ENCODE measurements at places on chromosomes 1 and 21. TPM values are rescaled to one million over a fixed set of nuclear protein-coding genes. Genes with fewer than 3 reads are reported as not detected.
A peak's percentile ranks its signal among the peaks of the same experiment; 100 is the strongest.

GRCh38 chr1:209406595-209406994, 176.9 kb upstream of the CAMK1G start:
- DNase-seq: no peak

- DNase-seq: no peak
Observed at GRCh38 chr21:32189688-32190483, 89.0 kb downstream of the MIS18A start.

- DNase-seq: no peak
Observed at GRCh38 chr1:72516826-72517225, 234.5 kb upstream of the NEGR1 start.

GRCh38 chr1:32334864-32335534, 1.0 kb downstream of the MARCKSL1 start:
- DNase-seq: peak; percentile 73

DNA sequence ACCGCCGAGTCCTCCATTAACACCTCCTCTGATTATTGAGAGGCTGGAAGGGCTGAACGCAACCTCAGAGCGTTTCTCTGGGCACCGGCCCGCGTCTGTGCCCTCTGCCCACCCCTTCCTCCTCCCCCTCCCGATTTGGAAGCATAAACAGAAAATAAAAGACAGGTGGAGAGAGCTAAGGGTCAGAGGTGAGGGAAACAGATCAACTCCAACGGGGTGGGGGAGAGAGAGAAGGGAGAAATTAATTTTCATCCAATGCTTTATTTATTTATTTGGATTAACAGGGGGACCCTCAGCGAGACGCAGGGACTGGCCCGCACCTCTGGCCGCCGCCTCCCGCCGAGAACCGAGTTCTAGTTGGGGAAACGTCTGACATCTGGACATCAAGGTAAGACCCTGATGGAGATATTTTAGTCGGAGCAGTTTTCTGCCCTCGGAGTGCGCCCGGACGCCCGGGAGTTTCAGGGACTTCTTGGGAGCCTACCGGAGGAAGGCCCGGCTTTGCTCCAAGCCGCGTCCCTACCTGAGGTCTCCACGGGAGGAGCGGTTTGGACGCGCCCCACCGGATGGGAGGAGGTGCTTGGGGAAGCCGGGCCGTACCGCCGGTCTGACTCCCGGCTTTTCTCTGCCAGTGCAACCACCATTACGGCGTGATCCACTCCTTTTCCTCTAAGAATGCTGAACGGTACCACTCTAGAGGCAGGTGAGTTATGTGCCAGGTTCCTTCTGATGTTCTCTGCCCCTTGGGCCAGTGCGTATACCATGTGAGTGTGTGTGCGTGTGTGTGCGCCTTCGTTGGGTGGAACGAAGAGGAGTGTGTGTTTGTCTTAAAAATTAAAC, 5.1 kb upstream of the LHX9 start:
- DNase-seq: no peak

- no peak for DNase-seq
Observed at GRCh38 chr1:220927442-220927841, 48.2 kb downstream of the HLX start.

GRCh38 chr1:197213193-197213592, 54.9 kb upstream of the CRB1 start:
- no peak for DNase-seq

DNA sequence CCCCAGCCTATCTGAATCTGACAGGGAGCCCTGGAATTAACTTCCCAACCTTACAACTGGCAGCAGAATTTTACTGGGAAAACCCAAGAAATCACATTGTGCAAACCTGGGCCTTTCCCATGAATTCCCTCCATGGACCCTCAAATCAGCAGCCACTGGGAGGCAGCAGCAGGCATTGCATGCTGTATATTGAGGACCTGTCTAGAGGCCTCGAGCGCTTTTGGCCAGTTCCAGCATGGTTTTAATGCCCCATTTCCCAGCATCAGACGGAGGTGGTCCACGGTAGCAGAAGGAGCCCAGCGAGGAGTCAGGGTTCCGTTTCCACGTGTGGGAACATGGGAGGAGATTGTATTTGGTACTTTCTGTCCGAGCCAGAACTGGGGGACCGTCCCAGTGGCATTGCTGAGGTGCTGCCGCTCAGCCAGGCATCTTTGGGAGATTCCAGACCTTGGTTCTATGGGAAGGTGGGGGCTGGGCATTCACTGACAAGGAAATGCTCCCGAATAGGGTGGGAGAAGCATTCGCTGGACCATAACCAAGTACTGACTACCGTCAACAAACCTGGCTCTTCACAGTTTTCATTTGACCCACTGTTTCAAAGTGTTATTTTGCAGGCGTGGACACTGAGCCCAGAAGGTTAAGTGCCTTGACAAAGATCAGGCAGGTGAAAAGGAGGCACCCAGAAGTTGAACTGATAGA, 15.9 kb downstream of the BMP8A start:
- DNase-seq: no peak

- DNase-seq: peak; percentile 36
Observed at GRCh38 chr21:44437696-44438431, 17.4 kb upstream of the LRRC3 start.

GRCh38 chr21:44434936-44435635, 20.2 kb upstream of the LRRC3 start:
- peak; percentile 34 for DNase-seq

- no peak for DNase-seq
Observed at GRCh38 chr21:33117101-33117888, 47.4 kb downstream of the OLIG1 start.

DNA sequence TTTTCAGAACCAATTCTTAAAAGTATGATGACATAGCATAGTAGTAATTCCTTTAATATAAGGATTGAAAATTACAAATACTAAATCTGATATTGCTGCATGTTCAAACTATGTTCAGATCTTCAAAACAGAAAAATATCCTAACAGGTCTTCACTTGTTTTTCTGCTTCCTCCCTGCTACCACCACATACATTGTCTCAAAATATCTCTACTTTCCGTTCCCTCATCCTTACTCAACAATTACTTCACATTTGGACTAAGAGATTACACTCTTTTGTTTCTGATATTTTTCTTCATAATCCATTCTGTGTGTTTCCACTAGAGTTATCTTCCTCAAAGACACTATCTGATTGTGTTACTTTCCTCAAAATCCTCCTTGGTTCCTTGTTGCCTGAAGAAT, 125.1 kb downstream of the NEK7 start:
- DNase-seq: no peak

DNA sequence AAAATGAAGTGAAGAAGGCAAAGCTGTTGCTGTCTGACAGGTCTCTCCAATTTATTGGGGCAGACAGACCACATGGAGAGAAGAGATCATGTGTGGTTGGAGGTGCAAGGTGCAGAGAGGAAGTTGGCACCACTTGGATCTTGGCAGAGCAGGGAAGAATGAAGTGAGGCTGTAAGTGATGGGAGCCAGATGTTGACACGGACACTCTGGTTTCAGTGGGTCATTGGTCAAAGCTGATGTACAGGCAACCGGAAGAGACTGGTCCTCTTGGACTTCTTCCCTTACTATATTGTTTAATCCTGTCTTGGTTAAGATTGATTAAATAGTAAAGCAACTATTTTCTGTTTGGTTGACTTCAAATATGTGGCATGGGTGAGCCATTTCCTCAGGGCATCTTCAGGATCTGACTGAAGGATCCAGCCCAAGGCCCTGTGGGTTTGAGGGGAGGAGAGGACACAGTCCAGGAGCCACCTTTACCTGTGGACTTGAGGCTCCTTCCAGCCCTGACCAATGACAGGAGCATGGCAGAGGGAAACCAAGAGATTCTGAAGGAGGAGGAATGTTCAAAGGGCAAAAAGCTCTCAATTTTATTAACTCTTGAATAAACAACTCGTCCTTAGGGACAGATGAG, 49.4 kb downstream of the NENF start:
- no peak for DNase-seq

GRCh38 chr1:30731806-30732276, 8.5 kb upstream of the MATN1 start:
- DNase-seq: no peak

GRCh38 chr1:21891621-21892479, 45.3 kb downstream of the HSPG2 start:
- peak; percentile 39 for DNase-seq

DNA sequence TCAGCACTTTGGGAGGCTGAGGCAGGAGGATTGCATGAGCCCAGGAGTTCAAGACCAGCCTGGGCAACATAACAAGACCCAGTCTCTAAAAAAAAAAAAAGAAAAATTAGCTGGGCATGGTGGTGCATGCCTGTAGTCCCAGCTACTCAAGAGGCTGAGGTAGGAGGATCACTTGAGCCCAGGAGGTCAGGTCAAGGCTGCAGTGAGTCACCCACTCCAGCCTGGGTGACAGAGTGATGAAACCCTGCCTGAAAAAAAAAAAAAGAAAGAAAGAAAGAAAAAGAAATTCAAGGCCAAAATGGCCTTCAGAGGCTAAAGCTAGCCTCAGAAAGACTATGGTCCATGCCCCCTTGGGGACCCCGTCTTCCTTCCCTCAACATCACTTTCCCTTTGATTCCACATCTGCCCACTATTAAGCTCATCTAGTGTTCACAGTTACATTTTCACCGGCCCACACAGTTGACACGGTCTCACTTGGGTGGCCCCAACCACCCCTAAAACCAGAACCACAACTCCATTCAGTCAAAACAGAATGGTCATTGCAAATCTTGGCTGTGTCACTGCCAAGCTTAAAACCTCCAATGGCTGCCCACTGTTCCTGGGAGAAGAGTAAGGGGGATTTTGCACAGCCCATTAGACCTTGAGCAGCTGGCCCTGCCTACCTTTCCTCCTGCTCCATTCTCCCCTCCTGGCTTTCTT, 2.1 kb upstream of the CAPN8 start:
- DNase-seq: no peak

DNA sequence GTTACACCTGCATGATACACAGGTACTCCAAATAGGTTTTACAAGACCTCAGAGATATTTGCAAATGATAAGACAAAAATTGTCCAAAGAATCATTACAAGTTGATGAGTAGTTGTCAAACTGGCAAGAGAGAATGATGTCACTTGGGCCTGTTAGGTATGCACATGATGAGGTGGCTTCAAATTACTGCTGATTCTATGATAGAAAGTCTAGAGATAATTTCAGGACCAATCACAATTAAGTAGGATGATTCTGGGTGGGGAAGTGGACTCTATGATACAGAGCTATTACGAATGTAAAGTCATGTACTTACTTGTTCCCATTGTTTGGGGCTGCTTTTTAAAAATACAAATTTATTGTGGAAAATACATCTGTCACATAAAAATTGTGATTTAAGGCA, 5.2 kb upstream of the SPRR1B start:
- no peak for DNase-seq

DNA sequence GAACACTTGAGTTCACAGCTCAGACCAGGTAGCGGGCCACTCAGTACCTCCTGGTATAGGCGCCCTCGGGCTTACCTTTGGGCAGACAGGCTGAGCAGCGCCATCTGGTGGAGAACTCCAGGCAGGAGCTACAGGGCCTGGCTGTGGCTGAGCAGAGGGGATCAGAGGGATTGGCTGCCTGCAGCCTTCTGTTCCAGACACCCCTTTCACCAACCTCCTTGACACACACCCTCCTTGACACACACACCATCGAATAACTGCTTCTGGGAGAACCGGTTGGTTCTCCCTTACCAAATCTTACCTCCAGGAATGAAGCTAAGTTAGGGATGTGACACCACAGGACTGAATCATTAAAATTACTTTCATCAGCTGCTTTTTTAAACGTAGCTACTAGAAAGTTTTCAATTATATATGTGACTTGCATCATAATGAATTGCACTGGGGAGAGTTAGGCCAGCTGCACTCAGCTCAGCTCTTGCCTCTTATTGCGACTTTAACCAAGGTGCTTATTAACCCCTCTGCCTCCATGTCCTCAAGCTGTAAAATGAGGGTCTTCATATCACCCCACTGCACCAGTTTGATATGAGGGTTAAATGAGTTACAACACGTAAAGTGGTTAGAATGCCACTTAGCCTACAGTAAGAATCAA, 6.6 kb downstream of the LIN28A start:
- peak; percentile 81 for DNase-seq

DNA sequence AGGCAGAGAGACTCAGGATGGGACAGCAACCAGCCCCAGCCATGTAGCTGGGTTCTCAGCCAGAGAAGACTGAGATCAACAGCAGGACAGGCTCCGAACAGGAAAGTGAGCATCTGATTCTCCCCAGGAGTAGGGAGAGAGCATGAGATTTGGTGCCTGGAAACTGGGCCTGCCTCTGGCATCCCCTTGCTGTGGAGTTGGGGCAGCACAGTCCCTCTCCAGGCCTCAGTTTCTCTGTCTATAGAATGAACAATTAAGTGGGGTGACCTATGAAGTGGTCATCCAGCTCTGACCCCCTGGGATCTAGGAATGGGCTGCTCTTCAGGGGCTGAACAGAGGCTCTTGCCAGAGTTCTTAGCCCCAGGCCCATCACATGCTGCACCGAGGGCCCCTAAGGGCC, 55.6 kb downstream of the KLHDC7A start:
- no peak for DNase-seq

DNA sequence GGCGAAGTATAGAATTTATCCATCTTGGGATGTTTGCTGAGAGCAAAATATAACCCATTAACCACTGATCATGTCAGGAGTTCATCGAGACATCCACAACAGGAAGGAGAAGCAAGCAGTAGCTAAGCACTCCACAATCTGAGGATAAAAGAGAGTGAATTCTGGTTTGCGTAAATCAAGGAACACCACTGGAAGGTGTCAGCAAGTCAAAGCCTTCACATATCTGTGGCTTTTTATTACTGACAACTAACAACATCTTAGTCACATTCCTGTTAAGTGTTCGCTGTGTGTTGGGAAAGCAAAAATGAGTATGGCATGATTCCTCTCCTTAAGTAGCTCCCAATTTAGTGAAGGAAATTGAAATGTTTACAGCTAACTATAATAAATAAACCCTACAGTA, 44.5 kb upstream of the DARS2 start:
- no peak for DNase-seq

- no peak for DNase-seq
Observed at GRCh38 chr1:247297263-247298123, 34.2 kb downstream of the ZNF496 start.

PPOX gene
- total RNA-seq: 17.1 TPM

ROR1 gene
- total RNA-seq: 8.6 TPM

FCRL5 gene
- total RNA-seq: 0.11 TPM

HCRTR1 gene
- total RNA-seq: 0.46 TPM

COQ8A gene
- total RNA-seq: 393 TPM

PLA2G2D gene
- not detected for total RNA-seq

BSND gene
- total RNA-seq: not detected

MIB2 gene
- 110 TPM for total RNA-seq

IFNGR2 gene
- total RNA-seq: 34.0 TPM

MNDA gene
- 2.9 TPM for total RNA-seq

All from Right ventricle myocardium superior (tissue), 1 donor.